ENCODE measurements at places on chromosomes 12 and 14. TPM values are rescaled to one million over a fixed set of nuclear protein-coding genes. Genes with fewer than 3 reads are reported as not detected.

DNA sequence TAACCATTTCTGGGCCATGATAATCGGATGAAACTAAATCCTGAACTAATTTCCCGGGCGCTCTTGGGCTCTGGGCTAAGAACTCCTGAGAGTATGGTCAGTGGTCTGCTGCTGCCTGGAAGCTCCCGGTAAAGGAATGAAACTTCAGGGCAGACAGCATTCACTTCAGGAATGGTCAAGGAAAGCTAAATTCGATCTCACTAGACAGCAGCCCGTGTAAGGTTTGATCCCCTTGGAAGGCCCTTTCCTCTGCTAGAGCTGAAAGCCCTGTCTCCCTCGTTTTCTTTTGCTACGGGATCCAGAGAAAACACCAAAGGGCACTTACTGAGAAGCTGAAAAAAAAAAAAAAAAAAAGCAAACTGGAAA, 680 bp downstream of the ASB8 start:
- DNase-seq = no peak

- DNase-seq = no peak
These were observed 117.2 kb upstream of the FLRT2 start for GRCh38 chr14:85412756-85413155.

The RHOJ gene
- 2.3 TPM for total RNA-seq

DNA sequence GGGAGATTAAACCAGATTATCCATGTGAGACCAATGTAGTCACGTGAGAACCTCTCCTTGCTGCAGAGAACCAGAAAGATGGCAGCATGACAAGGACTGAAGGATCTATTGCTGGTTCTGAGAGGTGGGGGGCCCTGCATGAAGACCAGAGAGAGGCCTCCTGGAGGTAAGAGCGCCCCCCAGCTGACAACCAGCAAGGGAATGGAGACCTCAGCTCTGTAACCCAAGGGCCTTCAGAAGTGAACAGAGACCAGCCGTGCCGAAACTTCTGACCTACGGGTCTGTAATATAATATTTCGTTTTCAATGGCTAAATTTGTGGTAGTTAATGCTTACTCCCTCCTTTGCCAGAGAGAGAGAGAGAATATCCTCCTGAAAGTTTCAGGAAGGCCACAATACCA, 524.1 kb upstream of the TBX3 start:
- DNase-seq = no peak

DNA sequence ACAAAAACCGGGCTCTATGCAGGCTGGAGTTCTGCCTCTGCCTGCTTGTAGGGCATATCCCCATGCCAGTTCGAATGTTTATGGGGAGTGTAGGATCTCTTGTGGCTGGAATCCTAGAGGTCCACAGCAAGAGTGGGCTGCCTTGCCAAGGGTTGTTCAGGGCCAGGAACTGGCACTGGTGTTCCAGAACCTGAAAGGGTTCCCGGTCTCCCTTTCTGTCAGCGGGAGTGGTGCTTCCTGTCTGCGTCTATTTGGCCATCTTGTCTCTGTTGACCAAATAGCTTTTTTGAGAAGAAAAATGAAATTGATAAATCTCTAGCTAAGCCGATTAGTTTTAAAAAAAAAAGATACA, 17.8 kb downstream of the OLR1 start:
- DNase-seq = no peak

The TAMALIN gene
- 1.6 TPM for total RNA-seq

DNA sequence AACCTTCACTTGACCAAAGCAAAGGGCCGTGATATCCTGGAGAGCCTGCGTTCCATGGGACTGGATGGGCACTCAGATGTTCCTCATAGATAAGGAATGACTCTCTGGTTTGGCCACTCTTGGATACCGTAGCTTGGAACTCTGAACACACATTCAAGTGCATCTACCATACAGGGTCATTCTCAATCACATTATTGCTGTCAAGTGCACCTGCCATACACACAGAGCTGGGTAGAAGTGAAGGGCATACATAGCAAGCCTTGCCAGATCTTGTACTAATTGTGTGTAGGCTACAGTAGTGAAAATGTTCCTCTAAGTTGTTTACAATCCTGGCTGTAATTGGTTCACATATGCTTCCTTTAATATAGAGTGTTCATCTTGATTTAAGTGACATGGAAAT, 58.3 kb downstream of the PELI2 start:
- DNase-seq = no peak

DNA sequence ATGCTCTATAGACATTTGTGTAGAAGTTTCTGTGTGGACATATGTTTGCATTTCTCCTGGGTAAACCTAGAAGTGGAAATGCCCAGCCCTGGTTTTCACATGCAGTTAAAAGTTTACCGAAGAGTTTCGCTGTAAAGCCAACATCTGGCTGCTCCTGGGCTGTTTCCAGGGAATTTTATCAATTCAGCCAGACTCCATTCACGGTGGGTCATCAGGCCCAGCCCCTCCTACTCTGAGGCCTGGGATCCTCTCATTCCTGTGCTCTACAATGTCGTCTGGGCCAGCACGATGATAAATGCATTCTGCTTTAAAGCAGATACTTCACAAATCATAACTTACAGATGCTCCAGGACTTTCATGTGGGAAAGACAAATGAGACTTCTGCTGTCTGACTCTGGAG, 7.1 kb downstream of the NUAK1 start:
- no peak for DNase-seq

- no peak for DNase-seq
These were observed 83.9 kb downstream of the PAPOLA start for GRCh38 chr14:96586056-96586455.

GRCh38 chr12:51846911-51847642, 1.4 kb downstream of the FIGNL2 start:
- no peak for DNase-seq

DNA sequence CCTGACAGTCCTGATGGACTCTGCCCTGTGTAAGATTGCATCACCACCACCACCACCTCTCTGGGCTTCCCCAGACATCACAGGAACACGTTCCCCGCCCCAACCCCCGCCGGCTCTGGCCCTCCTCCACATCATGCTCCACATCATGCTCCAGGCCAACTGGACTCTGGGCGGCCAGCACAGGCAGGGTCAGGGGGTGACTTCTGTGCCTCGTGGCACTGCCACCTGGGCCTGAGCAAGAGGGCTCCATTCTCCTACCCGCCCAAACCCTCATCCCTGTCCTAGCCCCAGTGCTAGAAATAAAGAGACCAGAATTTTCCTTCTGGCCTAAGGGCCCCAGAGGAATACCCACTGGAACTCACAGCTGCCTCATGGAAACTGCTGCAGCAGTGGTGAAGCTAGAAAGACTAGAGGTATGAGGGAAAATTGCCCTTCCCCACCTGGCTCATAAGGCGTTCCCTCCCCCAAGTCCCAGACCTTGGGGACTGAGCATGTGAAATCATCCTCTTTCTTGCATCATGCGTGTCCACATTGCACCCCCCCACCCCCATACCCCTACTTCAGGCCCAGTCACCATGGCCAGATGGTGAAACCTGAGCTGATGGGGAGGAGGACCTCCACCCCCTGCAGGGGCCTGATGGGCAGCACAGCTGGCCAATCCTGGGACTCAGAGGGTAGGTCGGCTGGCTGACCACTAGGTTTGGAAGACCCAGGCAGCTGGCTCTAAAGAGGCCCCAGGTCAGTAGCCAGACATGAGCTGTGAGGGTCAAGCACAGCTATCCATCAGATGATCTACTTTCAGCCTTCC, at the start of gene INHBE:
Gene INHBE, plus strand, starts transcription at position 742 of the 808 bp plus-strand sequence. CDS start 230 bp downstream, outside the sequence.
- DNase-seq = no peak
